Gastrocnemius medialis (tissue), 4 donors: ENCODE measurements at places on chromosomes 16 and 17. TPM values are rescaled to one million over a fixed set of nuclear protein-coding genes. Genes with fewer than 3 reads are reported as not detected.

DNA sequence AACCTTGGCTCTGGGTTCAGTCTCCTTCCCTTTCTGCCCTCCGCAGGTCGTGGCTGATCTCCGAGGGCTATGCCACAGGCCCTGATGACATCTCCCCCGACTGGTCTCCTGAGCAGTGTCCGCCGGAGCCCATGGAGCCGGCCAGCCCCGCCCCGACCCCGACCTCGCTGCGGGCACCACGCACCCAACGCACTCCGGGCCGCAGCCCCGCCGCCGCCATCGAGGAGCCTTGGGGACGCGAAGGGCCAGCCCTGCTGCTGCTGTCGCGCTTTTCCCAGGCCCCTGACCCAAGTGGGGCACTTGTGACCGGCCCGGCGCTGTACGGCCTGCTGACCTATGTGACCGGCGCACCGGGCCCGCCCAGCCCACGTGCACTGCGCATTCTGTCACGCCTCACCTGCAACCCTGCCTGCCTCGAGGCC lies 5.1 kb downstream of the ARMC5 start:
- no peak for DNase-seq

DNA sequence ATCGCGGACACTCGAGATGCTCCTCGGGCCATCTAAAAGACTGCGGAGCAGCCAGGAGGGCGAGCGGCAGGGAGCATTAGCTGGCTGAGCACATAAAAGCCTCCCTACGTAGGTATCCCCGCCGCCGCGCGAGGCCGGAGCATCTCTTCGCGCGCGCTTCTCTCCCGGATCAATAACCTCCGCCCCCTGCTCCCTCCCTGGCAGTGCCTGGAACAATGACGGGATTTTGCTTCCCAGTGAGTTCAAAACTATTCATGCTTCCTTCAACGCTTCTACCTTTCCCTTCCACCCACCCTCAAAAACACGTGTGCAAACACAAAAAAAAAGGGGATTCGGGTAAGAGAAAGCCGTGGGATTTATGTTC lies 984 bp downstream of the CENPV start:
- DNase-seq: no peak

DNA sequence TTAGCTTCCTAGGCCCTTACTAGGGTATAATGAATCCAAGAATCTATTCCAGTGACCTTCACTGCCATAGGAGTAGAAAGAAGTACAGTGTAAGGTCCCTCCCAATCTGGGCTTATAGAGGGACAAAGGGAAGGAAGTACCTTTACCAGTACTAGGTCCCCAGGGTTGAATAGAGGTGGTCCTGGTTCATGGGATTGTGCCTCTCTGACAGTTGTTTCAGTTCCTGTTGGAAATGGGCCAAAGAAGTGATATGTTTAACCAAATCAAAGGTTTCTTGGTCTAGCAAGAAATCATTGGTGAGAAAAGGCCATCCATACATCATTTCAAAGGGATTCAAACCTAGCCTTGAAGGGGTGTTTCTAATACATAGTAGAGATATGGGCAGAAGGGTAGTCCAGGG lies 16.0 kb upstream of the ZNHIT3 start:
- no peak for DNase-seq

- DNase-seq: no peak
Observed at GRCh38 chr16:89658221-89658879, 714 bp downstream of the SPATA33 start.

DNA sequence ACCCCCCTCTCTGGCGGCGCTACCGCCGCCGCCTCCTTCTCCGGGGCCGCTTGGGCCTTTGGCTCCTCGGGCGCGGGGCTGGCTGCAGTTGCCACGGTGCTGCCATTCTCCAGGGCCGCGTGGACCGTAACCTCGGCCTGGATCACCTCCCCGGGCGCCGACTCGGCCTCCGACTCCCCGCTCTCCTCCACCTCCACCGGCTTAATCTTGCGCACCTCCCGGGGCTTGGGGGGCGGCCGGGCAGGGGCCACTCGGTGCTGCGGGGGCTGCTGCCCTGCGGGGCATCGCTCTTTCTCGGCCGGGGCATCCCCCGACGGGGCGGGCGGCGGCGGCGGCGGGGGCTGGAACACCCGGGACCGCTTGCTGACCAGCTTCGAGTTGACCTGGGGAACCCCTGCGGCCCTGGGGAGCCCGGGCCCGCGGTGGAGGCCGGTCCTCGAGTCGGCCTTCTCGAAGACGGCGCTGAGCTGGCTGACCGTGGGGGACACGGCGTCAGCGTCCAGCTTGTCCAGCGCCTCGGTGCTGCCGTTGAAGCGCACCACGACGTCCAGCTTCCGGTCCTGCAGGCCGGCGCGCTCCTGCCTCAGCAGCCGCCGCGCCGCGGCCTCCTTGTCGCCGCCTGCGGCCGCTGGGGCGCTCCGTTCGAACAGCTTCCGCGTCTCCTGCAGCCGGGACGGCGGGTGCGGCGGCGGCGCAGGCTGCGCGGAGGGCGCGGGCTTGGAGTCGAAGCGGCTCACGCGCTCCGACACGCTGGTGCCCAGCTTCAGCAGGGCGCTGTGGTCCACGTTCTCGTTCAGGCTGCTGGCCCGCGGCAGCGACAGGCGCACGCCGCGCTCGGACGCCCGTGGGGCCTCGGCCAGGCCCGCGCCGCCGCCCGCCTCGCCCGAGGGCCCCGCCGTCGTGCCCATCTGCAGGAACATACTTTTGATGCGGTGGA lies 792 bp downstream of the PPP1R9B start:
- peak; percentile 48 for DNase-seq

DNA sequence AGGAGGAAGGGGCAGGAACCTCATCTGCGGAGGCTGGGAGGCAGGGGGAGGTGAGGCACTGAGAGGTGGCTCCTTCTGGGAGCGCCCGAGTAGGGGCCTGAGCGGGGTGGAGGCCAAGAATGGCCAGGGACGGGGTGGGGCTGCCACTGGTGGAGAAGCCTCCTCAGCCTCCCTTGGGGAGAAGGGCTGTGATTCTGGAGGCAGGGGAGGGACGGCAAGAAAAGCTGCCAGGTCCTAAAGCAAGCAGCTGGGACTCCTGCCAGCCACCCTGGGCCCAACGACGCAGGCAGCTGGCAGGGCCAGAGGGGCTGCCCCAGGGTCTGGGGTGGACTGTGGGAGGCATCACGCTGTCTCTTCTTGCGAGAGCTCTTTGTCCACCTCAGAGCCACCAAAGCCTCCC lies 12.7 kb upstream of the MLKL start:
- DNase-seq: no peak

DNA sequence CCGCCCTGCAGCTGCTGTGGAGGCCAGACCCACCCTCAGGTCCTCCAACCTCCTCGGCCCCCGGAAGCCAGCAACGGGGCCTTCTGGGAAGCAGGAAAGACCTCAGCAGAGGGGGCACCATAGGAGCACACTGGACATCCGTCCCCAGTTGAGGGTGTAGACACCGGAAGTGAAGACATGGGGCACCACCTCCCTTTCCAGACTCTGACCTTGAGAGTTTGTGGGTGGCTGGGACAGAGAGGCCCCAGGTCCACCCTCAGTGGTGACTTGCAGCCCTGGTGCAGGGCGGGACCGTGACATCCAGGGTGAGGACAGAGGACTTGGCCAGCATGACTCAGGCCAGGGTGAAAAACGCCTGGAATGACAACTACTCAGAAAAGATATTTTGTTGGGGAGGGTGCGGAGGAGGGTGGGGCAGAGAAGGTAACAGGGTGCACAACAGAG lies 19.9 kb downstream of the CEP295NL start:
- DNase-seq: peak; percentile 82

GRCh38 chr16:89704281-89704680 lies 2.8 kb upstream of the SPATA2L start:
- DNase-seq: no peak

DNA sequence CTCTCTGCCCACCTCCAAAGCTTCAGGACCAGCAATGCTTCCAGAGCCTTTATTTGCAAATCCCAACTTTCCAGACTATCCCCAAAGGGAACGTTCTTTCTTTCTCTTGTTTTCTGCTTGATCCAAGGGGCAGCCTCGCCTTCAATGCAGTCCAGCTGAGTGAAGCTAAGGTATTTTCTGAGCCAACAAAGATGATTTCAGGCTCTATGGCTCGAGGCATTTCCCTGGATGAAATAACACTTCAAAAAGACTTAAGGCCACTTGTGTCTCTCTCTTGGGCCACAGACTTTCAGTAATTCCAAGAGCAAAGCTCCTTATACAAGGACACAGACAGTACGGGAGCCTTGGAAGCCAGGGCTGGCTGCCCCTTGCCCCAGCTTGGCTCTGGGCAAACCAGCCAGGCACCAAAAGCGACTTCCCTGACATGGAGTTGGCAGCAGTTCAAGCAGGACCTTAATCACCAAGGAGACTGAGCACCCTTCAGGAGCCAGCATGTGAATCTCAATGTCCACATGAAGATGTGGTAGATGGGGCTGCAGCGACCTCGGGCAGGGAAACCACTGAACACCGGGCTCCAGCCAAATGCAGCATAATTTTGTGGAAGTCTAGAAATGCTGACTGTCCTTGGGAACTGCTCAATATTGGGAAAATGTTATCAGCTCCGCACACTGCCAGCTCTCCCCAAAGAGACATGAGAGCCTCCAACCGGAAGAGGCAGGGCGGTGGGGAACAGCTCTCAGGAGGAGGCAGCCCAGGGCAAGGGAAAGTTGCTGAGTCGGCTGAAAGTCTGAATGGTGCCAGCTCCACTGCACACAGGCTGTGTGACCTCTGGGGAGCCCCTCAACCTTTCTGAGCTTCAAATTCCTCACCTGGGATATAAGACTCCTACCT lies 39.0 kb downstream of the TK2 start:
- no peak for DNase-seq

DNA sequence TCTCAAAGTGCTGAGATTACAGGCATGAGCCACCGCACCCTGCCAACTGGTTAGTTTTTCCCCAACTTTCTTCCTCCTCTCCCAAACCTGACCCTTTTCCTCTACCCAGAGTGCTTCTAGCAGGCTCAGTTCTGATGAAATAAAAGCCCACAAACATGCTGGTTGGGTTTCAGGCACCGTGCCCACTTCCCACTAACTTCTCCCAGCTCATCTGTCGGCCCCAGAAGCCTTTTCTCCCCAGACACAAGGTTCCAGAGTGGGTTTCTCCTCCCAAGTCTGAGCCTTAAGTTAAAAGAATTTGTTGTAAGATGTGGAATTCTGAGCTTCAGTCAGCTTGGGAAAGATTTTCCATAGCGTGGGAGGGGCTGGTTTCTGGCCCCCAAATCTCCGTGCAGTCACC lies 11.5 kb upstream of the SCN4A start:
- DNase-seq: no peak

GRCh38 chr17:49227436-49228261 lies 2.9 kb downstream of the PHOSPHO1 start:
- peak; percentile 36 for DNase-seq

GRCh38 chr17:16930571-16931317 lies 41.2 kb downstream of the TNFRSF13B start:
- no peak for DNase-seq

GRCh38 chr17:65398040-65398787 lies 163.2 kb downstream of the AXIN2 start:
- DNase-seq: no peak

- peak; percentile 24 for DNase-seq
Observed at GRCh38 chr17:66468241-66469087, 166.1 kb downstream of the PRKCA start.

- DNase-seq: no peak
Observed at GRCh38 chr17:72730077-72730476, 362.4 kb downstream of the SLC39A11 start.

DNA sequence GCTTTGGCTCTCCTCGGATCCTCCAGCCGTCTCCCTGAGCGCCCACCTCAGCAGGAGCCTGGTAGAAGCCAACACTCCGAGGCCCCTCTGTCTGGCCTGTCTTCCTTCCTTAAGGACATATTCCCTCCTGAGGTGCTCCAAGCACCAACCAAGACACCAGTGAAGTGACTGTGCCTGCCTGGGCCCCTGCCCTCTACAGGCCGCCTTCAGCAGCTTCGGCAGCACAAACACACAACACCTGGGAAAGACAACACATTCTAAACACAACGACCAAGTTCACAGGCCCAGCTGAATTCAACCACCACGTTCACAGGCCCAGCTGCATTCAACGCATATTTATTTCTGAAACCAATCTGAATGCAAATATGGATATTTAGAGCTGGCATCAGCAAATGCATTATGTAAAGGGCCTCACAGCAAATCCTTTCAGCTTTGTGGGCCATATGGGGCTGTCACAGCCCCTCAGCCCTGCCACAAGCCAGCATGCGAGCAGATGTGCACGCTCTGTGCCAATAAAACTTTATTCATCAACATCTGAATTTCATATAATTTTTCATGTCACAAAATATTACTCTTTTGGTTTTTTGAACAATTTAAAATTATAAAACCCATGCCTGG lies 12.2 kb downstream of the GALNS start:
- no peak for DNase-seq

- peak; percentile 22 for DNase-seq
Observed at GRCh38 chr17:40490289-40490853, 11.1 kb downstream of the TNS4 start.

- no peak for DNase-seq
Observed at GRCh38 chr16:58197314-58198012, 443 bp downstream of the CSNK2A2 start.

DNA sequence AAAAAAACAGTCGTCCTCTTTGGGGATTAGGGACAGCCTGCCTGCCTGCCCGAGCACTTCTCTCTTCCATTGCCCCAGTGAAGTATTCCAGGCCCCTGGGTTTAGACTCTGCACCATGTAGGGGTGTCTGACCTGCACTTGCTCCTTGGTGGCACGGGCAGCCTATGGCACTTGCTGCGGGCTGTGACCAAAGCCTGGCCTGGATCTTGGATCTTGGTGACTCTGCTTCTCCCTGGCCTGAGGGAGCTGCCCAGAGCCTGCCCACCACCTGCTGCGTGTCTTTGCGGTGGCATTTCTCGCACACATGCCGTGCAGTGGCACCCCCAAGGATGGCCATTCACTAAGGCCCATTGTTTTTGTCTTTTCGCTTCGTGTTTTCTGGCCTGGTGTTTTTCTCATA lies 6.1 kb upstream of the STH start:
- DNase-seq: no peak

- DNase-seq: no peak
Observed at GRCh38 chr17:60173304-60173819, 23.6 kb downstream of the CA4 start.

GRCh38 chr17:44602390-44602789 lies 45.1 kb downstream of the FZD2 start:
- no peak for DNase-seq

DNA sequence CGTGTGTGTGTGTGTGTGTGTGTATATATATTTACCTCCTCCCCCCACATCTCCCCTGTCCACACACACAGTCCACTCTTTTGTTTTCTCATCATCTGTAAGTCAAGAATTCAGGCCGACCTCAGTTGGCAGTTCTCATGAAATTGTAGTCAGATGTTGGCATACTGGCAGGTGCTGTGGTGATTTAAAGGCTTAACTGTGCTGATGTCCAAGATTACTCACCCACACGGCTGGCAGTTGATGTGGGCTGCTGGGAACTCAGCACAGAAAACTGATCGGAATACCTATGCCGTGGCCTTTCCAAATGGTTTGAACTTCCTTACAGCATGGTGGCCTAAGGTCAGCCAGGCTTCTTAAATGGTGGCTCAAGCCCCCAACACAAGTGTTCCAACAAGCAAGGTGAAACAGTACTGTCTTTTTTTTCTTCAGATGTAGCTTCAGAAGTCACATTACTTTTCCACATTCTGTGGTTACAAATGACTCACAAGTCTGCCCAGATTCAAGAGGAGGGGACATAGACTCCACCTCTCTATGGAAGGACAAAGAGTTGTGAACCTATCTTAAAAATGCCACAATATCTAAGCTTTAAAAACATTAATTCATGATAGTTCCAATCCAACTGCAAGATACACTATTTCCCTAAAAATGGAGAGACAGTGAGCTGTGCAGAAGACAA lies 198.5 kb upstream of the HS3ST4 start:
- DNase-seq: peak; percentile 50

SULT1A3 gene
- total RNA-seq: 9.2 TPM

ASB16 gene
- 37.7 TPM for total RNA-seq

MPV17L gene
- 23.4 TPM for total RNA-seq

ADGRG3 gene
- total RNA-seq: not detected

MMD gene
- total RNA-seq: 7.4 TPM

CDC6 gene
- total RNA-seq: not detected

CCL13 gene
- total RNA-seq: 1.5 TPM
